ENCODE measurements at places on chromosomes 1 and 21. TPM values are rescaled to one million over a fixed set of nuclear protein-coding genes. Genes with fewer than 3 reads are reported as not detected.
A peak's percentile ranks its signal among the peaks of the same experiment; 100 is the strongest.

DNA sequence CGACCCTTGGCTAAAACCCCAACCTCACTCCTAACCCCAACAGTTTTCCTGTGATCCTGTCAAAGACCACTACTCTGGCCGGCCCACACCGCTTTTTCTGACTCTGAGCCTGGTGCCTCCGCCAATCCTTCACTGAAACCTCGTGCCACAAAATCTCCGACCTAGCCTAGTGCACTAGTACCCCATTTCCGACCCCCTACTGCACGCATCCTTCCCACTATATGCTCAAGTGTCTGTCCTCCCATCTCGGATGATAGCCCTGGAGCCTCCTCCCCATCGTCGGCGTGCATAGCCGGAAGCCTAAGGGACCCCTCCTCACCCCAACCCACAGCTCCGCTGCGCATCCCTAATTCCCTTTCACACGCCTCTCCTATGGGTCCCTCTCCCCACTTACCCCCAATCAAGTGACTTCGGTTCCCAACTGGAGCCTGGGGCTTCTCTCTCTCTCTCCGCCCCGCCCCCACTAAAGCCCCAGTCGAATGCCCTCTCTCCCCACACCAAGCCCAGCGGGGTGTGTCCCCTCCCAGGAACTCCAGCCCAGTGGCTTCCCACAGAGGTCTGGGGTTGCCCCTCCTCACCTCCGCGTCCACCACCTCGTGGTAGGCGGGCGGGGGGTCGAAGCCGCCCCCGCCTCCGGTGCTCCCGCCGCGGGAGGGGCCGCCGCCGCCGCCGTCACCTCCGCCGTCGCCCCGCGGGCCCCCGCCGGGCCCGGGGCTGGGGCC lies 791 bp downstream of the USP24 start:
- H3K4me1 ChIP-seq = peaks cover 63% of the 10 kb centered on the region
- H3K27ac ChIP-seq = peak overlapping the region; percentile 86
- H3K4me3 ChIP-seq = peak overlapping the region; percentile 91

GRCh38 chr1:160837558-160838205 lies 25.0 kb downstream of the CD244 start:
- no peaks in the 10 kb centered on the region for H3K27me3 ChIP-seq
- H3K36me3 ChIP-seq = no peaks in the 10 kb centered on the region
- peaks cover 48% of the 10 kb centered on the region for H3K4me1 ChIP-seq

- H3K4me1 ChIP-seq = peaks cover 17% of the 10 kb centered on the region
- H3K36me3 ChIP-seq = no peaks in the 10 kb centered on the region
- H3K4me3 ChIP-seq = no peak overlapping the region
- no peak for DNase-seq
- H3K27ac ChIP-seq = no peak overlapping the region
These were observed 191.0 kb downstream of the TPR start for GRCh38 chr1:186183970-186184628.

DNA sequence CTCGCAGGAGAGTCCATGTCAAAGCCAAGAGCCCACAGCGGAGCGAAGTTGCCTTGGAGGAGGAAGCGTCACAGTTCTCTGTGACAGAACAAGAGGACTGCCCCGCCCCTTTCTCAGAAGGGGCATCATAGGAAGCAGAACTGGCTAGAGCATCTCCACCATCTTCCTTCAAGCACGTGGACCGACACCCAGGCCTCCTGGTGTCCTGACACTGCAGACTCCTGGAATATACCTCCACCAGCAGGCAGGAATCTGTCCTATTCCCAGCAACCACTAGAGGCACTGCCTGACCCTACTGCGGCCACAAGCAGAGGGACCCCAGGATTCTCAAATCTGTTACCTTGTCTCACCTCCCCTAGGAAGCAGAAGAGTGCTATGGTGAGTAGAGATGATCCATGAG lies 37.8 kb downstream of the GPA33 start:
- no peak for DNase-seq
- H3K4me3 ChIP-seq = no peak overlapping the region
- H3K27me3 ChIP-seq = peaks cover 8% of the 10 kb centered on the region
- no peaks in the 10 kb centered on the region for H3K4me1 ChIP-seq
- no peaks in the 10 kb centered on the region for H3K36me3 ChIP-seq

- DNase-seq = no peak
- H3K27me3 ChIP-seq = no peaks in the 10 kb centered on the region
- H3K4me1 ChIP-seq = peaks cover 6% of the 10 kb centered on the region
- no peak overlapping the region for H3K27ac ChIP-seq
- no peak overlapping the region for H3K4me3 ChIP-seq
- no peaks in the 10 kb centered on the region for H3K36me3 ChIP-seq
These were observed 8.0 kb upstream of the ANGPTL3 start for GRCh38 chr1:62589321-62589720.

- H3K27me3 ChIP-seq = peaks cover 13% of the 10 kb centered on the region
- DNase-seq = no peak
- no peak overlapping the region for H3K4me3 ChIP-seq
These were observed 5.9 kb upstream of the CDC14A start for GRCh38 chr1:100346387-100346786.

DNA sequence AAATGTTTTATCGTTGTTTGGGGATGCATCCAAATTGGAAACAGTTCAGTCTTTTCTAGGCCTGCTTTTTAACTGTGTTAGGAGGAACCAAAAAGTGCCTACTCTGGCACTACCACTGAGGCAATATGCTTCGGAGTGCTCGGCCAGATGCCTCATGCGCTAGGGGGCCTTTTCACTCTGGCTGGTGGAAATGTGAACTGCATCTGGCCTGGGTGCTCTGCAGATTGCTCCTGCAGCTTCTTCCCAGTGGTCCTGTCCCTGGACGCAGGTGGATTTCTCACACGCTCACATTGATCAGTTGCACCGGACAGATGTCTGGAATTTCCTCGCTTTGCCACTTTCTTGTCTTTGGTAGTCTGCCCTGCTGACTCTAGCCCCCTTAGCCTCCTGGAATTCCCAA lies 330.2 kb upstream of the FMN2 start:
- peaks cover 7% of the 10 kb centered on the region for H3K27me3 ChIP-seq
- no peak overlapping the region for H3K27ac ChIP-seq
- no peaks in the 10 kb centered on the region for H3K36me3 ChIP-seq
- no peak overlapping the region for H3K4me3 ChIP-seq
- H3K4me1 ChIP-seq = no peaks in the 10 kb centered on the region
- DNase-seq = no peak

GRCh38 chr1:187151555-187151954 lies 322.8 kb downstream of the PLA2G4A start:
- H3K4me1 ChIP-seq = no peaks in the 10 kb centered on the region
- H3K27ac ChIP-seq = no peak overlapping the region
- DNase-seq = no peak
- no peak overlapping the region for H3K4me3 ChIP-seq
- no peaks in the 10 kb centered on the region for H3K36me3 ChIP-seq

DNA sequence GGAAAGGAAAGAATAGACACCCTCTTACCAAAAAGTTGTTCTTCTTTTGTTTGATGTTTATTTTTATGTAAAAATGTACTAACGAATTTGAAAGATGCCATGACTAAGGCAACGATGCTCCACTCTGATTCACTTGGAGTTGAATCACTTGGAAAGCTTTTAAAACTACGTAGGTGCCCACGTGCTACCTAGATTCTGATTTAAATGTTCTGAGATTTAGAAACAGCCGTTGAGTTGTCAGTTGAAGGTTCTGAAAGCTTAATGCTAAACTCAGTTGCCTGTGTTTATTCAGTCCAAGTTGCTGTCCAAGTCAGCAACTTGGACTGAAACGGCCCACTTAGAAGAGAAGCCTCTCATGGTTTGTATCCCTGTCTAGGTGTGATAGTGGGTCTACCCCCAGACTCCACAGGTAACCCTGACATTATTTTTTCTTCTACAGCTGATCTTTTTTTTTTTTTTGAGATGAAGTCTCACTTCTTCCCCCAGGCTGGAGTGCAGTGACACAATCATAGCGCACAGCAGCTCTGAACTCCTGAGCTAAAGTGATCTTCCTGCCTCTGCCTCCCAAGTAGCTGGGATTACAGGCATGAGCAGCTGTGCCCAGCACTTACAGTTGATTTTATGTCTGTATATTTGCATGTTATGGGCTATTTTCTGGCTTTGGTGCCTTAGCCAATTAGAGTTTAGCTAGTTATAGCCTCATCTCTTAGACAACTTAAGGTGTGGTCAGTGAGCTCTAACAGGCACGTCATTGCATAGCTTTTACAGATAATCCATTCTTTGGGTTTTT lies 1.4 kb upstream of the VAMP4 start:
- H3K4me1 ChIP-seq = peaks cover 45% of the 10 kb centered on the region
- H3K27me3 ChIP-seq = no peaks in the 10 kb centered on the region
- DNase-seq = no peak
- peak overlapping the region; percentile 97 for H3K4me3 ChIP-seq

- no peak overlapping the region for H3K4me3 ChIP-seq
- no peak overlapping the region for H3K27ac ChIP-seq
- H3K36me3 ChIP-seq = no peaks in the 10 kb centered on the region
- no peaks in the 10 kb centered on the region for H3K4me1 ChIP-seq
- no peaks in the 10 kb centered on the region for H3K27me3 ChIP-seq
These were observed 141.1 kb downstream of the TLR5 start for GRCh38 chr1:223001653-223002634.

- H3K27me3 ChIP-seq = no peaks in the 10 kb centered on the region
- peaks cover 47% of the 10 kb centered on the region for H3K4me1 ChIP-seq
- H3K36me3 ChIP-seq = peaks cover 29% of the 10 kb centered on the region
- H3K27ac ChIP-seq = no peak overlapping the region
These were observed 49.5 kb upstream of the IFFO2 start for GRCh38 chr1:19006000-19006399.

GRCh38 chr1:228317891-228318810 lies 88.5 kb downstream of the TRIM11 start:
- H3K4me3 ChIP-seq = no peak overlapping the region
- H3K4me1 ChIP-seq = no peaks in the 10 kb centered on the region
- no peaks in the 10 kb centered on the region for H3K36me3 ChIP-seq
- H3K27ac ChIP-seq = no peak overlapping the region
- no peaks in the 10 kb centered on the region for H3K27me3 ChIP-seq

DNA sequence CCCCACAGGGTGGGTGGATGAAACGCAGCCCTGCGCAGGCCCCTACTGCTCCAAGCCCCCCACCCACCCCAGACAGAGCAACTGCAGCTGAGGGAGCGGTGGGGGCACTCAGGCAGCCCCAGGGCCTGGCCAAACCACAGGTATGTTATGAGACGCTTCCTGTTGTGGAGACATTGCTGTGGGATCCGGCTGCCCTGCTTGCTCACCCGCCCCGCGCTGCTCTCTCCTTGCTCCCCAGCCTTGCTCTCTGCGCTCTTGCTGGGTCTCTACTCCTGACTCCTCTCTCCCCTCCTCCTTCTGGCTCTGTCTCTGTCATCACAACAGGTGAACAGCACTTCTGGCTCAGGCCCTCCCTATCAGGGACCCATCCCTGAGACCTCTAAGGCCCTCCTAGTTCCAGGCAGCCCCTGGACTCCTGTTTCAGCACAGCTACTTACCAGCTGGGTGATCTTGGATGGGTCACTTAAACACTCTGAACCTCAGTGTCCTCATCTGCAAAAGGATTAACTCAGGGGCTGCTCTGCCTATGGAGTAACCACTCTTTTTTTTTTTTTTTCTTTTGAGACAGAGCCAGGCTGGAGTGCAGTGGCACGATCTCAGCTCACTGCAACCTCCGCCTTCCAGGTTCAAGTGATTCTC lies 15.9 kb downstream of the COL8A2 start:
- H3K4me3 ChIP-seq = no peak overlapping the region
- peak; percentile 29 for DNase-seq
- H3K36me3 ChIP-seq = no peaks in the 10 kb centered on the region
- H3K4me1 ChIP-seq = peaks cover 12% of the 10 kb centered on the region

DNA sequence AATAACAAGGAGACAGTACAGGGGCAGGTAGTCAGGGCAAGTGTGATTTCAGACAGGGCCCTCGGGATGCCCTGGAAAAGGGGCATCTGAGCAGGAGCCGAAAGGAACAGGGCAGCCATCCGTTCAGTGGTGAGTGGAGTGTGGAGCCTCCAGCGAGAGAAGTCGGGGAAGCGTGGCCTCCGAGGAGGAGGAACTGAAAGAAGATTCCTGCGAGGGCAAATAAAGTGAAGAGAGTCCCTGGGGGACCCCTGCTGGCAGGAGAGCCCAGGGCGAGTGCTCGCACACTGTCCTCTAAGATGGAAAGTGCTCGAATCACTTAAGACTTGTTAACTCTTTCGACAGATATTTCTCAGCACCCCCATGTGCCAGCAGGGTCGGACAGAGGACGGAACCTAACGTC lies 3.5 kb upstream of the UTS2 start:
- peaks cover 3% of the 10 kb centered on the region for H3K4me1 ChIP-seq
- DNase-seq = no peak
- H3K4me3 ChIP-seq = no peak overlapping the region
- peaks cover 12% of the 10 kb centered on the region for H3K27me3 ChIP-seq
- no peaks in the 10 kb centered on the region for H3K36me3 ChIP-seq

GRCh38 chr1:116139592-116140134 lies 28.5 kb downstream of the MAB21L3 start:
- DNase-seq = no peak
- no peak overlapping the region for H3K27ac ChIP-seq
- peaks cover 14% of the 10 kb centered on the region for H3K27me3 ChIP-seq
- no peak overlapping the region for H3K4me3 ChIP-seq
- H3K36me3 ChIP-seq = no peaks in the 10 kb centered on the region

The ARHGEF11 gene
- 2.2 TPM for total RNA-seq

The S100B gene
- total RNA-seq = not detected

The OR2AK2 gene
- total RNA-seq = not detected

The CAMTA1 gene
- 62.9 TPM for total RNA-seq

The PTPRC gene
- 333 TPM for total RNA-seq

The LCE1C gene
- total RNA-seq = not detected

The SLAMF6 gene
- total RNA-seq = 13.0 TPM

The SEMA6C gene
- 2.0 TPM for total RNA-seq

The CNR2 gene
- total RNA-seq = 0.05 TPM

The MX2 gene
- 5.3 TPM for total RNA-seq

The AADACL4 gene
- not detected for total RNA-seq
